ENCODE measurements at places on chromosomes 12 and 14.

DNA sequence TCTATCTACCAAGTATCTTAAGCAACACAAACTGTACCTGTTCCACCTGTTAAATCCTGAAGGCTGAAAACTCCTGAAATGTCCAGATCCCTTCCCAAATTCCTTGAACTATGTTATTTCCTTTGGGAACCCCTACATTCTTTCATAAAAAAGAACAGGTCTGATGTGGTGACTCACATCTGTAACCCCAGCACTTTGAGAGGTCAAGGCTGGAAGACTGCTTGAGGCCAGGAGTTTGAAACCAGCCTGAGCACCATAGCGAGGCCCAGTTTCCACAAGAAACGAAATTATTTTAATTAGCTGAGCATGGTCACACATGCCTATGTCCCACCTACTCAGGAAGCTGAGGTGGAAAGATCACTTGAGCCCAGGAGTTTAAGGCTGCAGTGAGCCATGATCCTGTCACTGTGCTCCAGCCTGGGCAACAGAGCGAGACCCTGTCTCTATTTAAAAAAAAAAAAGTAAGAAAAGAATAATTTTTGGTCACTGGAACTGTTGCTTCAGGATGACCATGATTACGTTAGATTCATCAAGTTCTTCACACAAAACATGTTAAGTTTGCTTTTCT, 84.3 kb downstream of the PHLDA1 start:
- DNase-seq = no peak

DNA sequence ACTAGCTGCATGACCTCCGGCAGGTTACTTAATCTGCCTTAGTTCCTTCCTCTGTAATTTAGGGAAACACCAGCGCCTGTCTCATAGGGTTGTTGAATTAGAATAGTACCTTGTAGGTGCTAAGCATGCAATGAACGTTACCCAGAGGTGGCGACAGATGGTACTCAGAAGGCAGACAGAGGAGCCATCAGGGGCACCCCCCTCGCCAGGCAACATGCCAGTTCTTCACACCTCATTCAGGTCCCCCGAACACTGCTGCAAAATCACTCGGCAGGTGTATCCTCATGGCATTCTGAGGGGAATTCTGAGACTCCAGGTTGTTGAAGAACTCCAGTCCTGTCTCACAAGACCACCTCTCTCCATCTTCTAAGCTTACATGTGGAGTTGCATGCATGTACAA, 10.1 kb downstream of the ISM2 start:
- DNase-seq = no peak

GRCh38 chr14:25118671-25119070, 68.7 kb upstream of the STXBP6 start:
- no peak for DNase-seq

- DNase-seq = peak; percentile 93
Measured at GRCh38 chr14:53953002-53953827, 3.4 kb downstream of the BMP4 start.

DNA sequence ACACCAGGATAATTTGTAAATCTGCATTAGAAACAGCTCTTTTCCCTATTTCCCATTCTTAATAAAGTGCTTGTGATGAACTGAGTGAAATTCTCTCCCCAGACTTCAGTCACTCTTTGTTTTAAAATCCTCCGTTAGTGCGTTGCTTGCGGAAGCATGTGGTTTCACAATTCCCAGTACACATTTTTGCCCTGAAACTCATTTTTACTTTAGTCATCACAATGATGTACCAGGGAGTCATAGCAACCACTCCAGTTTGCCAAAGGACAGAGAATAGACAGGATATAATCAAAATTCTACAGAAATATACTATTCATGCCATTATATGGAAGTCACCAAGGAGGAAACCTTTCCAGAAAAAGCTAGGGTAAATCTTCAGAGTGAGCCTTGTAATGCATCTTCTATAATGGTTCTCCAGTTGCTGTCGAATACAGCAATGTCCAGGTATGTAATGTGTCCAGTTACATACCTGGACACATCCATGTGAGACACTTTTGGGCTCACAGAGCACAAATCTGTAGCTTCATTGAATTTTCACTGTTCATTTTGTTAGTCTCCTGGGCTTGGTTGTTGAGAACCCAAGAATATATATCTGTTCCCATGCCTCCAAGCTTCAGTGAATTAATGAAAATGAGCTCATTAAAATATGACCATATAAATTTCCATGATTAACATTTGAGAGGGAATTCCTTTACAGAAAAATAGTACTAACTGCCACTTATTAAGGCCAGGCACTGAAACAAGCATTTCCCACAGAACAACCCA, 57.8 kb downstream of the GPR135 start:
- DNase-seq = no peak
